ENCODE measurements at places on chromosomes 7 and 10.

DNA sequence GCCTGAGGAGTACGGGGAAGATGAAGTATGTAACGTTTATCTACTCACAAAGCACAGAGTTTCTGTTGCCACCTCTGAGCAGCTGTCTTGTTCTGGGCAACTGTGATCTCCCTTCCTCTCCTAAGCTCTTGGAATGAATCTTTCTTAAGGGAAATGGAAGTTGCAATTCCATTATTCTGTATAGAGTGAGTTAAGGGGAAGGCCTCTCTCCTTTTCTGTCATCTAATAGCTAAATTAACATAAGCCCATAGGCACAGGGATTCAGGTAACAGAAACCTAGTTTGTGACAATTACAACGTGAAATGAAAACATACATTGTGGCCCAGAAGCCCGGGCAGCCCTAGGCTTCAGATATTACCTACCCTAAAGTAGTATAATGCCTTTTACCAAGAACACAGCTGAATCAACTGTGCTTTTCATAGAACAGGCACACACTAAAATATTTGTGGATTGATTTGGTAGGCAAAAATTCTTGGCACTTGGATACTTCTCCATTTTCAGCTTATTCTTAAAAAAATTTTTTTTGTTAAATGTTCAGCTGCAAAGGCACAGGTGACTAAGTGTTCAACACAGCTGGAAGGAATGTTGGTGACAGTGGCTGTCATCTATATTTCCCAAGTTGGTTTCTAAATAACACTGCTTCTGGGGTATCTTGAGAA, 3.8 kb upstream of the PDCD4 start:
- DNase-seq: no peak

DNA sequence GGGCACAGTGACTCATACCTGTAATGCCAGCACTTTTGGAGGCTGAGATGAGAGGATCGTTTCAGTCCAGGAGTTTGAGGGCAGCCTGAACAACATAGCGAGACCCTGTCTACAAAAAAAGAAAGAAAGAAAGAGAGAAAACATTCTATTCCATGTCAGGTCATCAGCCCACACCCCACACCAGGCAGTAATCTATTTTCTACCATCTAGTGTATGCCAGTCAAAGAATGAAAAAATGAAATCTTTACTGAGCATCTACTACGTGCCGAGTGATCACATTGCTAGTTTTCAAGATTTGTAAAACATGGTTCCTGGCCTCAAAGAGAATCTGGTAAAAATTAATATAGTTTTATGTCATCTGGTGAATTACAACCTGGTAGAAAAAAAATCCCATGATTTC, 3.1 kb upstream of the EPHB4 start:
- no peak for DNase-seq

- DNase-seq: no peak
These were observed 238.6 kb downstream of the EBF3 start for GRCh38 chr10:129725482-129725881.

GRCh38 chr7:132028144-132028920, 471.9 kb upstream of the PODXL start:
- DNase-seq: no peak
